ENCODE measurements at places on chromosomes 3 and 15.

DNA sequence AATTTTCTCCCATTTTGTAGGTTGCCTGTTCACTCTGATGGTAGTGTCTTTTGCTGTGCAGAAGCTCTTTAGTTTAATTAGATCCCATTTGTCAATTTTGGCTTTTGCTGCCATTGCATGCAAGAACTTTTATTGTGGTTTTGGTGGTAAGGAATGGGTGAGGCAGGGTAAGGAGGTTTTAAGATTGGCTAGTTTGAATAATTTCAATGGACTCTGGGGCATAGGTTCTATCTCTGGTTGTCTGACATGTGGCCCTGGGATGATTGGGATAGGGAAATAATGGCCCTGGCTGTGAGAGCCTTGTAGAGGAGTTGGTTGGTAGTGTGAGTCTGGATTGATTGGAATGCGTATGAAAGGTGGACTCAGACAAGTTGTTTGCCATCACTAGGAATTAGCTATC, 38.0 kb downstream of the SEC22A start:
- DNase-seq, result no peak

DNA sequence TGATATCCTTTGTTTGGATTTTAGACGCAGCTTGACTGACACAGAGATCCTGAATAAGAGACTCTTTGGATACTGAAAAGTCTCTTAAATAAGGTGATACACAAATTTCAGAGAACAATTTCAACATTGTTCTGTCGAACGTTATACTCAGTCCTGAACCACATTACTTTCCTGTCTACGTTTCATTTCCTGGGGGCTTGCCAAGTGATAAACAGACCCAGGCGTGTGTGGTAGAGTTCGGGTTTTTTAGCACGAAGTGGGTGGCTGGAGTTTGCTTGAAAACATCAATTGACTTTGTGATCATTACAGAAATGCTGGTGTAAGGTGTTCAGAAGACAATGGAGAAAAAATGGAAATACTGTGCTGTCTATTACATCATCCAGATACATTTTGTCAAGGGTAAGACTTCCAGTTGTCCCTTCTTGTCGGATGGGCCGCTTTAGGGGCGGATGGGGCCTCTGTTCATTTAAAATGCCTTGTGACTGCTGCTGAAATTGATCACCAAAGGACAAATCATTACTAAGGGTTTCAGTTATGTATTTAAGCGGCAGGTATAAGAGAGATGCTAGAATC, at the start of gene CD96:
CD96 (plus strand) TSS at position 287 of the 573 bp plus-strand sequence; CDS start at position 339, 52 bp downstream.
- DNase-seq, result no peak

DNA sequence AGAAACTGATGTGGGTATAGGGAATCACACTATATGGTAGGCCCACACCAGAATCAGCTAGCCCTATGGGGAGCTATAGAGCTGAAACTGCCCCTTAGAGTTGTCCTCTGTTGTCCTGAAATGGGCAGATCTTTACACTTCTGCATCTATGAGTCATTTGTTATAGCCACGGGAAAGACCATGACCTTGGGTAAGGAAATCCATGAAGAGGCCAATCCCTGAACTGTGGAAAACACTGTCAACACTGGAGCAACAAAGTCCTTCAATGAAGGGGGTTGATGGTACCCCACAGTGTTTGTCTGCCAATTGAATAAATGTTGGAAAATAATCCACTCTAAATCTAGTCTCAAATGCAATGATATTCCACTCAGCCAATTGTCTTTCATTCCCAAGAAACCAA, 5.2 kb upstream of the CD200R1 start:
- DNase-seq, result no peak

DNA sequence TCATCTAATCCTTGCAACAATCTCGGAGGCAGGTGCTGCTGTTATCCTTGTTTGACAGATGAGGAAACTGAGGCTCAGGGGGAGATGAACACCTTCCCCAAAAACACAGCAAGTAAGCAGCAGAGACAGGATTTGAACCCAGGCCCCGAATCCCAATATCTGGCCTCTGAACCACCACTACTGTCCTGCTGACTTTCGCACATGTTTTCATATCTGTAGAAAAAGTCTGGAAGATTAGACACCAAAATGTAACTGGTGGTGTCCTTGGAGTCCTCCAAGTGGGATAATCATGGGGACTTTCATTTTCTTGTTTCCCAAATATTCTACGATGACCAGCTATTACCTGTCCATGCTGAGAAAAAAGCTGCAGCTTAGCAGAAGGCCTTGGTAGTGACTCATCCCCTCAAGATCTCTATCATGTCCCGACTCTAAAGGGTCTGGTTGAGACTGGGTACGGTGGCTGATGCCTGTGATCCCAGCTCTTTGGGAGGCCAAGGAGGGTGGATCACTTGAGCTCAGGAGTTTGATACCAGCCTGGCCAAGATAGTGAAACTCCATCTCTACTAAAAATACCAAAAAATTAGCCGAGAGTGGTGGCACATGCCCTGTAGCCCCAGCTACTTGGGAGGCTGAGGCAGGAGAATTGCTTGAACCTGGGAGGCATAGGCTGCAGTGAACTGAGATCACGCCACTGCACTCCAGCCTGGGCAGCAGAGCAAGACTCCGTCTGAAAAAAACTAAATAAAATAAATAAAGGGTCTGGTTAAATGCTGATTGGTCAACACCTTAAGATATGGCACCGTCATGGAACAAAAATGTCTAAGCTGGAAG, 8.6 kb downstream of the IRAK2 start:
- DNase-seq, result peak; percentile 18

All from PC-9 (cell line).